ENCODE measurements at places on chromosomes 12 and 14.

DNA sequence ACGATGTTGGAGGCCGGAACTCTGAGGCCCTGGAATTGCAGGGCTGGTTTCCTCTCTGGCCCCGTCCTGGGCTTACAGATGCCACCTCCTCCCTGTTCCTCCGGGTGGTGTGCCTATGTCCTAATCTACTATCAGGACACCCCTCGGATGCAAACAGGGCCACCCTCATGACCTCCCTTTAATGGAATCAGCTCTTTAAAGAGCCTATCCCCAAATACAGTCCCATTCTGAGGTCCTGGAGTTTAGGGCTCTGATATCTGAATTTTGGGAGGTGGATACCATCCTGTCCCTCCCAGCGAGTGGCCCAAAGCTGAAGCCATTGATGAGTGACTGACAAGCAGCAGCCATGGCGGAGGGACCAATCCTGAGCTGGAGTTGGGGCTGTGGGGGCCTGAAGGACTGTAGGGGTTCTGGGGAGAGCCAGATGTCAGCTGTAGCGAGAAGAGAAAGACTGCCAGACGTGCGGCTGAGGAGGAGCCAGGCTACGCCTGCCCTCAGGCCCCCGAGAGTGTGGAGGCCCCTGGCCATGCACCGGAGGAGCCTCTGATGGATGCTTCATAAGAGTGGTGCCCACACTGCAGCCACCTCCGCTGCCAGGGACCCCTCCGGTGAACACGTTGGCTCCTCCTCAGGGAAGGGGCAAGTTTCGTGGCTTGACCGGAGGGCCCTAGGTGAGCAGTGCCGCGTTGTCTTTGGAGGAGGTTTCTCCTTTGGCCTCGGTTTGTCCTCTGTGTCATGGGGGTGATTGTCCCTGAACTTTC lies 100.2 kb downstream of the KIF26A start:
- DNase-seq: no peak

GRCh38 chr14:24908592-24909236 lies 141.2 kb downstream of the STXBP6 start:
- no peak for DNase-seq

- DNase-seq: no peak
Observed at GRCh38 chr12:104738331-104738730, 219.8 kb downstream of the SLC41A2 start.

DNA sequence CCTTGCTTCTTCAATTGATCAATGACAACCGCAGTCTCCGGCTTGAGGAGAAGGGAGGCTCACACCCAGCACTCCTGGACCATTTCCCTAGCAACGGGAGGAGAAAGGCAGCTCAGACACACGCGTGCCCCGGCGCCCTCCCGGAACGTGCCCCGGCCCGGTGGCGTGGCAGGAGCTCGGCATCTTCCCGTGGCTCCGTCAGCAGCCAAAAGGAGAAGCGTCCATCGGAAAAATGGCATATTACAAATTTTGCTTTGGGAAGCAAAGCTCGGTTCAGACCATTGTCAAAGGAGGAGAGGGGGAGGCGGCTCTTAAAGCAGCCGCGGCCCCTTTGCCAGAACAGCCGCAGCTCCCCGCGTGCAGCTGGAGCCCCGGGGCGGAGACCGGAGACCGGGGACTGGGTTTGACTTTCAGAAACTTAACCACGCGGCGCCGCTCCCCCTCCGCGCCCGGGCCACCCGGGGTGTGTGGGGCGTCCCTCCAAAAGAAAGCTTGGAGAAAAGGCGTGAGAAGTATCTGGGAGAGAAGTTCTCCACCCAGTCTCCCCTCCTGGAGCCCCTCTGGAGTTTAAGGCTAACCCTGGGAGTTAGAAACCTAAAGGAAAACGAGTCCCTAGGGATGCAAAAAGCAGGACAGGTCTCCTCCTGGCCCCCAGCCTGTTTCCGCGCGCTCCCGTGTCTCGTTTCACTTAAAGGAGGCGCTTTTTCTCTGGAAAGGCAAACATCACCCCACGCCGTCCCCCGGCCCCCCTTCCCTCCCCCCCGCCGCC lies 545 bp downstream of the PPFIA2 start:
- no peak for DNase-seq
